ENCODE measurements at places on chromosomes 7 and 10.

- no peak for DNase-seq
- no peaks in the 10 kb centered on the region for H3K27me3 ChIP-seq
- H3K27ac ChIP-seq: no peak overlapping the region
- no peak overlapping the region for H3K4me3 ChIP-seq
- H3K36me3 ChIP-seq: no peaks in the 10 kb centered on the region
- H3K4me1 ChIP-seq: peaks cover 12% of the 10 kb centered on the region
Observed at GRCh38 chr10:3902054-3902808, 117.2 kb upstream of the KLF6 start.

DNA sequence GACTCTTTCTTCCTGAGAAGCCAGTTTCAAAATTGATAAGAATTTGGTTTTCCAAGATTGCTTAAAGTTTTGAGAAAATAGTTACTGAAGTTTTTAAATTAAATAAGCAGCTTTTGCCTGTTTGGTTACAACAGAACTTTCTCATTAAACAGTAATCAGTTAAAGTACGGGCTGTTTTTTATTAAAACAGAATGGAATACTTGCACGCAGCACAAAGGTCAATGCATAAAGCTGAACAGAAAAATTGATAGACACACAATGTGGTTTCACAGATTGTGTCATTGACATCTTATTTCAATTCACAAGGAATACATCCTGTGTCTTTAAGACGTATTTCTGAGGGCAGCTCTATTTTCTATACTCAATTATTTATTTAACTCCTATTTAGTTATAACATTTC, 192.2 kb downstream of the PRKG1 start:
- H3K27ac ChIP-seq: no peak overlapping the region
- DNase-seq: no peak
- H3K36me3 ChIP-seq: no peaks in the 10 kb centered on the region
- no peaks in the 10 kb centered on the region for H3K27me3 ChIP-seq
- H3K4me3 ChIP-seq: no peak overlapping the region

GRCh38 chr7:11527707-11528106, 304.3 kb downstream of the THSD7A start:
- no peaks in the 10 kb centered on the region for H3K36me3 ChIP-seq
- no peak overlapping the region for H3K4me3 ChIP-seq
- no peaks in the 10 kb centered on the region for H3K4me1 ChIP-seq
- H3K27me3 ChIP-seq: no peaks in the 10 kb centered on the region

DNA sequence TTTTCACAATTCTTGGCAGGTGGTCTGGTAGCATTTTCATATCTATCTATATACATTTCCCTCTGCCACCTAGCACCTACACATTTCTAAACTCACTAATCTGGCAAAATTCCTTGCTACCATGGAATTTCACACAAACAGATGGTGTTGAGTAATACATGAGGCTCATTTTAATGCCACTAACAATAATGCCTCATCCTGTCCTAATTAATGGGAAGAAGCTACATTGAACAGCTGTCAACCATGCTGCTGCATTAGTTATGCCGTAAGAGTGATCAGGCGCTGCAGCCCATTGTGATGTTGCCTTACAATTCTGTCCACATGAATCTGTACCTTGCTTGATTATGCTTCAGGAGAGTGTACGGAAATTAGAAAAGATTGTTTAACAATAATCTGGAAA, 23.2 kb downstream of the COL1A2 start:
- H3K4me1 ChIP-seq: no peaks in the 10 kb centered on the region
- H3K4me3 ChIP-seq: no peak overlapping the region
- H3K27me3 ChIP-seq: no peaks in the 10 kb centered on the region
- H3K36me3 ChIP-seq: peaks cover 51% of the 10 kb centered on the region
- no peak overlapping the region for H3K27ac ChIP-seq

DNA sequence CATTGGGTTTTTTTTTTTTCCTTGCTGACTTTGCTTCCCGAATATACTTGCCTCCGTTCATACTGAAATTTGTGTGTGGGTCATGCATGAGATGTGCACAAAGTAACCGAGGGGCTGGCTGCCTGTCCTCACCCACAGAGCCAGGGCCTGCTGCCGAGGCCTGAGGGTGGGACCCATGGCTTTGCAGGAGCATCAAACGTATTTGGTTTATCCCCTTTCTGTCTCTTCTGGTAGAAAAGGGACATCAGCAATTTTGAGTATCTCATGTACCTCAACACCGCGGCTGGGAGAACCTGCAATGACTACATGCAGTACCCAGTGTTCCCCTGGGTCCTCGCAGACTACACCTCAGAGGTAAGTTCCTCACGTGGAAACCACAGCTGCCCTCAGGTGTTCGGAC, 3.5 kb upstream of the LRRC18 start:
- H3K4me1 ChIP-seq: no peaks in the 10 kb centered on the region
- H3K36me3 ChIP-seq: no peaks in the 10 kb centered on the region
- no peak overlapping the region for H3K4me3 ChIP-seq
- no peaks in the 10 kb centered on the region for H3K27me3 ChIP-seq
- no peak overlapping the region for H3K27ac ChIP-seq

DNA sequence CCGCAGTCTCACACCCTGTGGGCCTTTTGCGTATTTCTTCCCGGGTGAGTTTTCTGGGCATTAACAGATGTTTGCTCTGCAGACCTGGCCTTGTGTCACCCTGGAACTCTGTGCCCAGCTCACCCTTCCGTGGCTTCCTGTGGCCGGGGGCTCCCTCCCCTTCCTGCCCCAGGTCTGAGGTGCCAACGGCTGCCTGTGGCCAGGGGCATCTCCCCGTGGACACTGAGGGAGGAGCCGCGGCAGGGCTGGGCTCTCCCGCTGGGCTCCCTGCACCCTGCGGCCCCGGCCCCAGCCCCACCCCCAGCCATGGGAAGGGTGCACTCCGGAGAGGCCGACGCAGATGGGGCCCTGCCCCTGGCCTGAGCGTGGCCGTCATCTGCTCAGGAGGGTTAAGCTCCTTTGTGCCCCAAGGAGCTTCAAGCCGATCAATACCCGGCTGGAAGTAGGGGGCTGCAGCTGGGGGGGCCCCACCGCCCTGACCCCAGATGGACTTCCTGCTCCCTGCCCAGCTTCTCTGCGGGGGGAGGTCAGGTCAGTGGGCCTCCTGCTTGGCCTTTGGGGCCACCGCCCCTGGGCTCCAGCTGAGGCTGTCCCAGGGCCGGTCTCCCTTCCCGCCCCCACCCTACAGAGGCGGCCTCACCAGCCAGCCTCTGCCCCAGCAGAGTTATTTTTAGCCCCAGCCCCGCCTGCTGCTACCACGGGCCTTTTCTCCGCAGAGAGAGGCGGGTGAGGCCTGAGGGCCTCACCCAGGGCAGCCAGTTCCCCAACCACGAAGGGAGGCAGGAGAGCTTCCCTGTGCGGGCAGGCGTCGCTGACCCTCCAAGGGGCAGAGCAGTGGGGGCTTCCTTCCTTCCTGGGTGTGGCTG, 24.2 kb downstream of the PWWP2B start:
- peak overlapping the region; percentile 95 for H3K27ac ChIP-seq
- no peaks in the 10 kb centered on the region for H3K27me3 ChIP-seq
- H3K4me3 ChIP-seq: peak overlapping the region; percentile 29
- peaks cover 62% of the 10 kb centered on the region for H3K4me1 ChIP-seq
- peaks cover 10% of the 10 kb centered on the region for H3K36me3 ChIP-seq
- peak; percentile 91 for DNase-seq

GRCh38 chr7:92634924-92635519, 44.8 kb upstream of the FAM133B start:
- peaks cover 36% of the 10 kb centered on the region for H3K4me1 ChIP-seq
- no peaks in the 10 kb centered on the region for H3K36me3 ChIP-seq
- H3K27me3 ChIP-seq: no peaks in the 10 kb centered on the region
- no peak for DNase-seq

- no peaks in the 10 kb centered on the region for H3K36me3 ChIP-seq
- no peak overlapping the region for H3K27ac ChIP-seq
- H3K27me3 ChIP-seq: no peaks in the 10 kb centered on the region
- no peak for DNase-seq
- H3K4me1 ChIP-seq: peaks cover 9% of the 10 kb centered on the region
Observed at GRCh38 chr7:18019555-18019954, 8.1 kb downstream of the PRPS1L1 start.

GRCh38 chr10:32317795-32318357, 29.1 kb downstream of the EPC1 start:
- peaks cover 86% of the 10 kb centered on the region for H3K4me1 ChIP-seq
- H3K4me3 ChIP-seq: no peak overlapping the region
- peak overlapping the region; percentile 15 for H3K27ac ChIP-seq

DNA sequence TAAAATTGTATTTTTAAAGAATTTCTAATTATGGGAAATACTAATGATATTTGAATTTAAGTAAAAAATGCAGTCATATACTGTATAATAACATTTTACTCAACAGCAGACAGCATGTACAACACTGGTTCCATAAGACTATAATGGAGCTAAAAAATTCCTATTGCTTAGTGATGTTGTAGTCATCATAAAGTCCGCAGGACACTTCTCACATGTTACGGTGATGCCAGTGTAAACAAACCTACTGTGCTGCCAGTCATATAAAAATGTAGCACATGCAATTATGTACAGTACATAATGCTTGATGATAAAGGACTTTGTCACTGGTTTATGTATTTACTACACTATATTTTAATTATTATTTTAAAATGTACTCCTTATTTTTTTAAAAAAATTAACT, 629.3 kb downstream of the IPMK start:
- H3K4me1 ChIP-seq: no peaks in the 10 kb centered on the region
- H3K4me3 ChIP-seq: no peak overlapping the region
- H3K27ac ChIP-seq: no peak overlapping the region
- DNase-seq: no peak
- H3K36me3 ChIP-seq: no peaks in the 10 kb centered on the region

DNA sequence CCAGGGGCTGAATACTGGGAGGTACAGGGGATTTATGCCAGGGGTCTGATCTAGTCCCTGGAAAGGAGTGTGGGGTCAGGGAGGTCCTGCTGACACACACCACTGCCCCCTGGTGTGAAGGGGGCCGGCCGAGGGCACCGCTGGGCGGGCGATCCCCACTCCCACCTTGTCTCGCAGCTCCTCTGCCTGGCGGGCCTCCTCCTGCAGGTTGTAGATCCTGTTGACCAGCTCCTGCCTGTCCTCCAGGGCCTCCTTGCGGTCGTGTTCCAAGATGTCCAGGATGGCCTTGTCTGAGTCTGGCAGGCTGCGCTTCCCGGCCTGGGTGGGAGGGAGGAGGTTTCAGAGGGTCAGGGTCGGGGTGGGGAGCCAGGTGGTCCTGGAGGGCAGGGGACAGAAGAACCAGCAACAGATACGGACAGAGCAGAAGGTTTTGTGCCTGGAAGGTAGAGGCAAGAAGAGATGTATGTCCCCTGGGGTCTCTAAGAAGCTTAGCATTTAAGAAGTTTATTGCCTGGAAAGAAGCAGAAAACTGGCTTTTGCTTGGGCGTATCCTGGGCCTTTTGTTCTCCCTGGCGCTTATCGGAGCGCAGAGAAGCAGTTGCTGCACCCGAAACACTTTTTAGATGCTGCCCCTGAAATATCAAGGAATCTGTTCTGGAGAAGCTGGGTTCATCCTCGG, 94.5 kb upstream of the GNA12 start:
- peak; percentile 37 for DNase-seq
- H3K36me3 ChIP-seq: no peaks in the 10 kb centered on the region
- H3K27ac ChIP-seq: no peak overlapping the region

DNA sequence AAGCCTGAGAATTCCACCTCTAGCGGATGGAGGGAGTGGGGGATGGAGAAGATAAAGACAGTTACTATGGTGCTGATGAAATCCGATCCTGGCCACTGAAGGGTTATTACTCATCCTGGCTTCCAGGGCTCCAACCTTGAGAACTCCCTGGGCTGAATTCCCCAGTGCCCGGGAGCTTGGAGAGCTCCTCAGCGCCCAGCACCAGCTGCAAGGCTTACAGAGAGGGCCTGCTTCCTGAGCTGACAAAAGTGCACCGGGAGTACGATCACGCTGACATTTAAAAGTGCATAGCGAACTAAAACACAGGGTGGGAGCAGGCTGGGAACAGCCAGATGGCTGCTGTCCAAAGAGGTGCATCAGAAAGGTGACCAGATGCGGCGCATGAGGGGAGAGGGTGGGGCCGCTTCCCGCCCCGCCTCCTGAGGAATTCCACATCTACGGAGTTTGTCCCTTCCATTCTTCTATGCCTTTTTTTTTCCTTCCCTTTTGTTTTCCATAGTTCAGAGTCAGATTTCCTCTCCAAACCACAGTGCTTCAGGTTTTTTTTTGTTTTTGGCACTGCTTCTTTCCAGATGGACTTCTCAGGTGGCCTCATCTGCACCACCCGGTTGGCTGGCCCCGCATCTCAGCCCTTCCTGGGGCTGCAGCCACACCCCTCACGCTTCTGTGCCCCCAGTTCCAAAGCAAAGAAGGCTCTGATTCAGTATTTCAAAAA, 62.4 kb upstream of the MKRN1 start:
- no peak for DNase-seq
- H3K27ac ChIP-seq: peak overlapping the region; percentile 60
- H3K4me3 ChIP-seq: no peak overlapping the region
- no peaks in the 10 kb centered on the region for H3K27me3 ChIP-seq
- peaks cover 5% of the 10 kb centered on the region for H3K36me3 ChIP-seq

DNA sequence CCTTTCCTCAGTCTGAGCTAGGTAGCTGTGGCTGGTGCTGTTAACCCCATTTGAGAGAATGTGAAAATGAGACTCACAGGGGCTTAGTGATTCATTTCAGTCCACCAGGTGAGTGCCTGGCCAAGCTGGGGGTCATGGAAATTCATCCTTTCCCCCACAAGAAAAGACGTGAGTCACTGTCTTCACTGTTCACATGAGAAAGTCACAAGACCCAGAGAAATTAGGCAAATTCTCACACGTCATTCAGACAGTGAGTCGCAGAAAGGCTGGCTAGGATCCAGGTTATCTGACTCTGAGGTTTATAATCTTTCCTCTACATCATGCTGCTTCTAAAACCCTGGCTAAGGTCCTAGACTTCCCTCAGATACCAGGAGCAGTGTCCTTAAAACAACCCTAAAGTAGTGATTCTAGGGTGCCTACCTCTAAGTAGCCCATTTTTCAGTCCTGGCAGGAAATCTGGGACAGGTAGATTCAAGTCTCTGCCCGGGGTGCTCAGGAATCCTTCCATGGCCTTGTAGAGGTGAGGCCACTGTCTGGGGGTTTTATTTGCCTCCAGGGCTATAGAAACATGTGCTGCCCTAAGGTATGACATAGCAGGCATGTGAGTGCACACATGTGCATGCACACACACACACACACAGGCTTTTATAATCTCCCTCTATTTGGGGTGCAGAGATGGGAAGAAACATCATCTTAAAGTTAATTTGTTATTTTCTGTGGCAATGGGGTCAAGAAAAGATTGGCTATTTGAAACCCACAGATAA, 427.9 kb upstream of the CELF2 start:
- no peak for DNase-seq
- H3K27ac ChIP-seq: no peak overlapping the region
- H3K4me1 ChIP-seq: no peaks in the 10 kb centered on the region
- H3K27me3 ChIP-seq: no peaks in the 10 kb centered on the region

DNA sequence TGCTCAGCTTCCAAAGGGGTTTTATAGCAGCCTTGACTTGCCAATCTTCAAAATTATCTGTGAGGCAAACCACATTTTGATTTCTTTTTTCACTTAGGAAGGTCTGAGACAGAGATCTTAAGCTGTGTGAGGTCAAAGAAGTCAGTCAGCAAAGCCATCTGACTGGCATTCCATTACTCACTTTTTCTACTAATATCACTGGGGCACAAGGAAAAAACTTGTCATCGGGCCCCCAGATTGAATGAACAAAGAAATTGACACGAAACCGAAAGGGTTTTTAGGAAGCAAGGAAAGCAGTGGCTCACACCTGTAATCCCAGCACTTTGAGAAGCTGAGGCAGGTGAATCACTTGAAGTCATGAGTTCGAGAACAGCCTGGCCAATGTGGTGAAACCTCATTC, 78.5 kb upstream of the FRMD4A start:
- no peak overlapping the region for H3K27ac ChIP-seq
- H3K4me3 ChIP-seq: no peak overlapping the region
- H3K27me3 ChIP-seq: no peaks in the 10 kb centered on the region
- no peaks in the 10 kb centered on the region for H3K36me3 ChIP-seq

- no peak for DNase-seq
- no peak overlapping the region for H3K27ac ChIP-seq
- no peak overlapping the region for H3K4me3 ChIP-seq
- no peaks in the 10 kb centered on the region for H3K4me1 ChIP-seq
Observed at GRCh38 chr7:138402749-138403148, 57.3 kb upstream of the TRIM24 start.

Measured in lower lobe of right lung (tissue), 2 donors.